Right kidney (tissue), 9 donors: ENCODE measurements at places on chromosomes 12 and 14.

DNA sequence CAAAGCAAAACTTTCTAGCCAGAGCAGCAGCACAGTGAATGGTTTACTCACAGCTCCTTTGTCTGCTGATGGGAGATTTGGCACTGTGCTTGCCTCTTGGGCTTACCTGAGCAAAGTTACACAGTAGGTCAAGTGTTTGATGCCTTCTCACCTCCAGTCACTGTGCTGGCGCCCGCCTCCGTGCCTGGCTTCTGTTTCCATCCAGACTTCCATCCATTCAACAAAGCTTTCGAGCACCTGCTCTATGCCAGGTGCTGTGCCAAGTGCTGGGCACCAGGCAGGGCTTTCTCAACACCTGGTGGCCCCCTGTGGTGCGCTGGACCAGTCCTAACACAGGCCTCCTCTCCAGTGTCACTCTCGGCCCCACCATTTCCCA, 199.2 kb upstream of the EEA1 start:
- DNase-seq = no peak

GRCh38 chr12:2743478-2743877, 51.3 kb upstream of the FKBP4 start:
- no peak for DNase-seq

GRCh38 chr14:21525962-21526671, at the start of gene SALL2:
Gene SALL2 (minus strand): TSS chr14:21526346. CDS start chr14:21526127, 219 bp downstream.
- peak; percentile 64 for DNase-seq

DNA sequence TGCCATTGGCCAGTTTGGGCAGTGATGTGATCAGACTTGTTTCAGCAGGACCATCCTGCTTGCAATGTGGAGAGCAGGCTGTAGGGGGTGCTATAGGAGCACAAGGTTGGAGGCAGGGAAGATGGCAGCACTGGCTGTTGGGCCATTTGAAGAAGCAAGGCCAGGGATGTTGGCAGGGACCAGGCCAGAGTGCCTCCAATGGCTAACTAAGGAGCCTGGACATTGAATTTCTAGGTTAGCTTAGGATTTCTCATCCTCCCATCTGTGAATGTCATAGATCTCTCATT, 23.5 kb downstream of the FGF23 start:
- DNase-seq = no peak

- no peak for DNase-seq
These were observed 16.0 kb downstream of the OLR1 start for GRCh38 chr12:10155966-10156365.

GRCh38 chr12:47014474-47014873, 64.9 kb upstream of the PCED1B start:
- DNase-seq = no peak

GRCh38 chr12:118841588-118841987, 139.8 kb upstream of the SRRM4 start:
- DNase-seq = no peak

GRCh38 chr12:62292761-62293344, 32.6 kb downstream of the USP15 start:
- DNase-seq = no peak

DNA sequence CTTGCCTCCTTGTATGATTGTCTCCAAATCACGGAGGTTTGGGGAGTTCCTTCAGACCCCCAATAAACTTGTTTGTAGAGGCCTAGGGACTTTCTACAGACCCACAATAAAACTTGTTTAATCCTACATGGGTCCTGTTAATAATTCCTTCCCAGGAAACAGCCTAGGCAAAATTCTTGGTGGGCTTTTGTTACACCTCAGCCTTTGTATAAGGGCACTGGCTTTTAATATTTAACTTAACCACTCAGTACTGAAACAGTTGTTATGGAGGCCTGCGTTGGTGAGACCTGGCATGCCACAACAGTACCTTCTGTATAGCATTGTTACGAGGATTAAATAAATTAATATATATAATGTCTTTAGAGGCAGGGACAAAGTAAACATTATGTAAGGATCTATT, 32.7 kb upstream of the FAR2 start:
- peak; percentile 32 for DNase-seq

- no peak for DNase-seq
These were observed 68.4 kb upstream of the DLK1 start for GRCh38 chr14:100658181-100658886.

GRCh38 chr14:51294951-51295525, 55.0 kb downstream of the TMX1 start:
- no peak for DNase-seq

DNA sequence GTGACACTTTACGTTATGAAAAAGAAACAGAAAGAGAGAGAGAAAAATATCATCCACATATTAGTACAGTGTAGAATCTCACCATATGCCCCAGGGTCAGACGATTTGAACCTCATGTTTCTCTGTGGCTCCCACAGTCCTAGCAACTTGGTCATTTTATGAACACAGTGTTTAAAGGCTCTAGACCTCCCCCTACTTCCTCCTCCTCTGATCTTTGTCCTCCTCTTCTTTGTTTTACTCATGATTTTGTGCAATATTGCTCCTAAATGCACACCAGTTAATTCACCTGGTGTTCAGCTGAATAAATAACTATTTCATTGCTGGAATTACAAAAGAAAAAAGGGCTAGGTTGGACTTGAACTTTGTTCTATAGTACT, 18.2 kb downstream of the GLT1D1 start:
- DNase-seq = no peak

DNA sequence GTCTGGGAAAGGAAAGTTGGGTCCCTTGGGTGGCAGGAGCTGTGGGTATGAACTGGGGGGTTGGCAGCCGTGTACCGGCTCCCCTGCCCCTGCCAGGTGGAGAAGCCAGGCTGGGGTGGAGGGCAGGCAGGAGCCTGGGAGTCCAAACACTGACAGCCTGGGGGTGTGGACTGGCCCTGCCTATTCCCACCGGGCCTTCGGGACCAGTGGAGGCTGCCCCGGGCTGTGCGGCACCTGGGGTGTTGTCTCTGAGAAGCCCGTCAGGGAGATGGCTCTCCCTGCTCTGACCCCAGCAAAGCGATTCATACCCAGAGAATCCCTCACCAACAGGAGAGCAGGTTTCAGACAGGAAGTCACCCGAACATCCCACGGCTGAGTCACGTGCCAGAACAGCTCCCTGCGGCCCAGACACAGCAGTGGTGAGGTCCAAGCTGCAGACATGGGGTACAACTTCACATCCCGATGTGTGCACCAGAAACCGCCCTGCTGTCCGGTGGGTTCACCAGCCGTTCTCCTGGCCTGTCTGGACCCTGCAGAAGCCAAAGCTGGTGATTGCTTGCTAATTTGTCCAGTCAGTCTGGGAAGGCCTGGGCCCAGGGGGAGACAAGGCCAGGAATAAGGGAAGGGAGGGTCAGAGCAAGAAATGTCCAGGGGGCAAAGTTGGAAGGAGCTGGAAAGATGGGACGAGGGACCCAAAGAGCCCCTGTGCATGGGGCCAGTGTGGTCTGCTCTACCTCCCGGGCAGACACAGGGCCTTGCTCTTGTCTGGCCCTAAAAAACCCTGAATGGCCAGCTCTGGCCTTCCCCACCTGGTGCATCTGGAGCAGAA, 2.1 kb upstream of the GPR132 start:
- DNase-seq = no peak

GRCh38 chr12:119634743-119635142, 33.2 kb upstream of the PRKAB1 start:
- DNase-seq = no peak

- no peak for DNase-seq
These were observed 12.8 kb downstream of the KRT80 start for GRCh38 chr12:52178984-52179383.

DNA sequence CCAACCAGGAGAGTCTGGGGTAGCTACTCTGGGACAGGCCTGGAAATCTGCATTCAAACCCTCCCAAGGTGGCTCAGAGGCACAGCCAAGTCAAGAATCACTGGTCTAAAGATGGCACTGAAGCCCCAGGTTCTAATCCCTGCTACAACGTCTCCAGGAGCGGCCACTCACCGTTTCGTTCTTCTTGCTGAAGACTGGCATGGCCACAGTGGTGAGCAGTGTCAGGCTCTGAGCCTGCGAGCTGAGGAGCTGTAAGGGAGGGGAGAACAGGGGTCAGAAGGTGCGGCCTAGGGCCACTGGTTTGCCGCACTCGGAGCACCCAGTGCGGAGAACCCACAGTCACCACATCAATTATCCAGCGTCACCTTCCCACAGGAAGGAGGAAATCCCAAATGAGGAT, 38.8 kb downstream of the CACNA2D4 start:
- no peak for DNase-seq

- DNase-seq = no peak
These were observed 95.6 kb upstream of the NRXN3 start for GRCh38 chr14:78074561-78074960.

DNA sequence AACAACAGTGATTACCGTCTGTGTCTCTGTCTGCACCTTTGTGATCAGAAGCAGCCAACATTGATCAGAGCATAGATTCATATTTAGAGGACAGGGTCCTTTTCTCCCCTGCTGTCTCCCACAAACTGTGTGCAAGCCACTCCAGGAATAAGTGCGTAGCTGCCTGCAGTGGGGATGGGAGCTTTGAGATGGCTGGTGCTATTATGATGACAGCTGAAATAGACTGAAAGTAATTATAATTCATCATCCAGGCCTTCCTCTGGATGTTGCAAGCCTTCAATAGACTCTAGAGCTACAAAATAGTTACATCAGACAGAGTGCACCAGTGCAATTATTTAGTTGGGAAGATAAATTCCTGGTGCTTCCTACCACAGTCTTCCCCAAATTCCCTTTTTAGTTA, 68.1 kb downstream of the BORCS5 start:
- no peak for DNase-seq

DNA sequence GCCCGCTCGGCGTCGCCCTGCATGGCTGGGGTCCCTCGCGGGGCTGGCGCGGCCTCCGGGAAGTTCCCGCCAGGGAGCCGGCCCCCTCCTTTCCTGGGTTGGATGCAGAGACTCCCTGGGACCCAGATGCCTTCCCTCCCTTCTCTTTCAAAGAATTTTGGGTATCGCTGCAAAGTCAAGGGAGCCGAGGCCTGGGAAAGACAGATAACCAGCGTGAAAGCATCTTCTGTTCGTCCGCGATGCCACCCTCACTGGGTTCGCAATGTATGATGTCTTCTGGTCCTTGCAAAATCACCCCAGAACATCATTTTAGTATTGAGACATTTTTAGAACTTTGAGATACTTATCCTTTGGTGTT, 451 bp downstream of the IRAK3 start:
- no peak for DNase-seq

- no peak for DNase-seq
These were observed 160.2 kb downstream of the PRIMA1 start for GRCh38 chr14:93628048-93628447.

DNA sequence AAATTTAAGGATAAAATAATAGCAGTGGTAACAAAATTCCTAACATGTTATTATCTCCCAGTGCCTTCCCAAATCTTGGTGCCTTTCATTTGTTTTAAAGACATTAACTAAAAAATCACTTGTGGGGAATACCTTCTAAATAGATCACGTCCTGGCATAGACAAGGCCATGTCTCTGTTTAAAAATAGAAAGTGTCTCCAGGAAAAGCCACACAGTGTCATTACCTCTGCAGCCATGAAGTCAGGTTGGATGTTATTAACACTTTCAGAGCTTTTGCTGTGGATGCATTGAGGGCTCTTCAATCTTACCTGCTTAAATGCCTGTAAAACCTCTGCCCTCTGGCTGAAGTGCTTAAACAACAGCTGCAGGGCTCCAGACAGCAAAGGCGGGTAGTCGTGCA, 211.1 kb downstream of the ITPR2 start:
- no peak for DNase-seq

DNA sequence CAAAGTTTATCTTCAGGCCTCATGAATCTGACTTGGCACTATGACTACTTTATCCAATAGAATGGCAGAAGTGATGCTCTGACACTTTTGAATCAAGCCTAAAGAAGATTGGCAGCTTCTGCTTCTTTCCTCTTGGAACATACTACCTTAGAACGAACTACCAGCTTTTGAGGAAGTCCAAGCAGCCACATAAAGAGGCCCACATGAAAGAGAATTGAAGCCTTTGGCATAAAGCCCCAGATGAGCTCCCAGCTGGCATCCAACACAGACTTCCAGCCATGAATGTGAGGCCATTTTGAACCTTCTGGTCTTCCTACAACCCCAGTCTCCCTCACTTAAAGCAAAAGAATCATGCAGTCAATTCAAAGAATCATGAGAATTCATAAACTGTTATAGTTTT, 65.8 kb downstream of the EEA1 start:
- no peak for DNase-seq

- DNase-seq = no peak
These were observed 69.1 kb downstream of the BRMS1L start for GRCh38 chr14:35895256-35895655.

- DNase-seq = no peak
These were observed 3.8 kb downstream of the FOXJ2 start for GRCh38 chr12:8036346-8036745.

- peak; percentile 83 for DNase-seq
These were observed 363 bp upstream of the CSAD start for GRCh38 chr12:53180931-53181645.

- no peak for DNase-seq
These were observed 315.4 kb upstream of the KITLG start for GRCh38 chr12:88895634-88896033.

DNA sequence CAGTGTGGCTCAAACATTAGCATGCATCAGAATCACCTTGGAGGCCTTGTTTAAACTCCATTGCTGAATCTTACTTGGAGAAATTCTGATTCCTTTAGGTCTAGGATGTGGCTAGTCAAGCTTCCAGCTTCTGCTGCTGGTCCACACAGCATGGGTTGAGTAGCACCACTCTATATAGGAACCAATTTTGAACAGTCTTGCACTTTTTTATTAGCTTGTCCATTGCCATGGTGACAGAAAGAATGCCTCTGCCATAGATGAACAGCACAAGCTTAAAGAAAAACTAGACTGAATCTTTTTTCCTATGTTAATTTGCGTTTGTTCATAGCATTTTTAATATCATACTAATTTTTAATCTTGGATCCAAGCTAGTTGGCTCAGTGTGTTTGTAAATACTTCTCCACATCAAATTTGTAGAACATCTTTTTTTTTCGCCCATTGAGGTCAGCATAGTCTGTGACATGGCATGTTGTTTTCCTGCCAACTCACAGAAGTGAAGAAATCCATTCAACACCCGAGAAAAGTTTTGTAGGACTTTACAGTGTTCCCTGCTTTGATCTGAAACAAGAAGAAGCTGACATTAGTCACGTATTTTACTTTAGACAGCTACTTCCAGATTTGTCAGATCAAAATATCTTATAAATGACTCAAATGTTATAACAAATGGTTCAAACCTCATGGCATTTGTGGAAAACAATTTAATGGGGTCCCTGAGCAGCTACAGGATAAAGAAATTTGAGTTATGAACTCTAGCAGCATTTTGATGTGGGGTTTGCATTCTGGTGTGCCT, 438.8 kb downstream of the EGLN3 start:
- DNase-seq = no peak

DNA sequence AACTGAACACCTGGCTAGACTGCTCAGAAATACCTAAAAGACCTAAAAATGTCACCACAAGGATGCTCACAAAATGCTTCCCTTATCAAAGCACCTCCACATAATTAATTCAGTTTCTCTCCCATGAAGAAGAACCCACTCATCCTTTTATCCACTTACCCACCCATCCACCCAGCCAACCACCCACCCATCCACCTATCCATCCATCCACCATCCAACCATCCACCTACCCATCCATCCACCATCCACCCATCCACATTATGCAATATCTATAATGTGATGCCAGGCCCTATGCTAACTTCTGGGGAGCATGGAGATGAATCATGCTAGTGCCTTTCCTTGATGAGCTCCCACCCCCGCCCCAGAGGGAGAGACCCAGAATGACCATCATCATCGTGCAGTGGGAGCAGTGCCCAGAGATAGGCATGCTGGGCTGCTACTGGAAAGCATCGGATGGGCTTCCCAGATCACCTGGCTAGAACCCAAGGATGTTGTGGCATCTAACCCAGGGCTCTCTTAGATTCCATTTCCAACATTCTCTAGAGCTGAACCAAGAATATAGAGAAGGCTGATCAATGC, 166.6 kb downstream of the TTC7B start:
- DNase-seq = no peak
